ENCODE measurements at places on chromosomes 7 and 10. TPM values are rescaled to one million over a fixed set of nuclear protein-coding genes. Genes with fewer than 3 reads are reported as not detected.
A peak's percentile ranks its signal among the peaks of the same experiment; 100 is the strongest.

DNA sequence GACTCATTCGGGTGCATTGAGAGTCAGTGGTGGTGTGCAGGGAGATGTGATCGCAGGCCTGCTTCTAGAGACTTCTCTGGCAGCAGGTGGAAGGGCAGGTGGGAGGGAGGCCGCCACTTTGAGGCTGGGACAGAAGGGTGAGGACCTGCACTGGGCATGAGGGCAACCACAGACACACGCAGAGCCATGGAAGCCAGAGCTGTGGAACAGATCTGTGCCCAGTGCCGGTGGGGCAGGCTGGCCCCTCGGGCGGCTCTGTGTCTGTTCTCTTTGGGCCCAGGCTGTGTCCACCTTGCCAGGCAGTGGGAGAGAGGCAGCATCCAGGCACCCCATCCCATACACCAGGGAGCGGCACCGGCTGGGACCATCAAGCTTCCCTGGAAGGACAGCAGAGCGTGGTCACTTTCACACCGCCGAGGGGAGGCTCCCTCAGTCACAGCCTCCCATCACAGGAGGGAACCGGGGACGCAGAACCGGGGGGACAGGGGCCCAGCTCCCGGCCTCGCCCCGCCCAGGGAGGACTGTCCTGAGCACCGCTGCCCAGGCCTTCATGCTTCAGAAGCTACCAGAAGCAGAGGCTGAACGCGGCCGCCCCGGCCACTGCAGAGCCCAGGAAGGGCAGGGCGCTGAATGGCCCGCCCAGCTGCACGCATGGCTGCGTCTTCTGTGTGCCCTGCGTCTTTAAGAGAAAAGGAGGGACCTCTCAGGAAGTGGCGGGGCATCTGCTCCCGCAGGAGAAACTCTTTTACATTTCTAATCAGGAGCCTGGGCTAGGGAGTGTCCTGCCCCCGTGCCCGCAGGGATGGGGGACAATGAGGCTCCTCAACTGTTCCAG is 32.1 kb downstream of the EN2 start:
- peak; percentile 43 for DNase-seq
- H3K4me3 ChIP-seq: peak overlapping the region; percentile 73
- H3K27ac ChIP-seq: peak overlapping the region; percentile 98

- DNase-seq: no peak
- no peak overlapping the region for H3K27ac ChIP-seq
- H3K4me3 ChIP-seq: no peak overlapping the region
- H3K4me1 ChIP-seq: no peaks in the 10 kb centered on the region
Measured at GRCh38 chr7:40315277-40315676, 180.5 kb downstream of the SUGCT start.

GRCh38 chr7:82396343-82396742 is 47.2 kb downstream of the CACNA2D1 start:
- H3K36me3 ChIP-seq: peaks cover 4% of the 10 kb centered on the region
- peaks cover 77% of the 10 kb centered on the region for H3K27me3 ChIP-seq
- no peak overlapping the region for H3K27ac ChIP-seq
- H3K4me3 ChIP-seq: no peak overlapping the region
- no peak for DNase-seq

The HMX2 gene
- not detected for total RNA-seq

The STEAP1B gene
- total RNA-seq: 9.5 TPM

Data from neural crest cell (in vitro differentiated cells).